ENCODE measurements at places on chromosomes 12 and 14.

- no peak for DNase-seq
Measured at GRCh38 chr12:103915306-103915705, 14.9 kb upstream of the HSP90B1 start.

DNA sequence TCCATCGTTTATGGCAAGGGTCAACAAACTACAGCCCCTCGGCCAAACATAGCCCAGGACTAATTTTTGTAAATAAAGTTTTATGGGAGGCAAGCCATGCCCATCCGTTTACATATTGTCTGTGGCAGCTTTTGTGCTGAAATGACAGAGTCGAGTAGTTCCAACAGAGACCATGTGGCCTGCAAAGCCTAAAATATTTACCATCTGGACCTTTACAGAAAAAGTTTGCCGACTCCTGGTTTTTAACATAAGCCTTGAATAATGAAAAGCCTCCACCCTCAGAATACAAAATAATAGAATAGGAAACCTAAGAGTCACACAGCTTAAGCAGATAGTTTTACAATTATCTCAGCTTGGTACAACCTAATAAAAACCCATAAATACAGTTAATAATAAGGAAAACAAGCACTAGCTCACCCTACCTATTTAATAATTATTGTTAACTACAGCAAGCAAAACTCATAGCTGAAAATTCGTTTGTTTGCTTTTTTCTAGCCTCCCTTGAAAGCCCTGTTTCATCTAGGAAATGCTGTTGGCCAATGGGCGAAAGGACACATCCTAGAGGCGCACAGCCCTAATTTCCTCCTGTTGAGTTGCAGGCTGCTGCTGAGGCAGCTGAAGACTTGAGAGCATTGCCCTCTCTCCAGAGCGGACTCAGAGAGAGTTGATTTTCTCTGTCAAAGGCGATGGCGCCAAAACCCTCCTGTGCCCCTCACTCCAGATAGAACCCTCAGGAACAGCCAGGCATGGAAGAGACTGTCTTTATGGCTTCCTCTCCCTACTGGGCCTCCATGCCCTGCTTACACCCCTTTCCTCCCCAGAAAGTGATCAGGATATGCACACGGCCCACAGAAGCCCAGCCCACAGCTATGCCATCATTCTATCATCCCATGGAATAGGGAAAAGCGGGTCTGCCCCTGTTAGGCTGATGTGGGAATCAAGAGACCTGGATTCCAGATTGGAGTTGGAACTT, 107.2 kb downstream of the DPF3 start:
- no peak for DNase-seq

GRCh38 chr12:124745465-124745890, 118.2 kb downstream of the SCARB1 start:
- DNase-seq, result no peak

GRCh38 chr14:98219638-98220037, 1052.4 kb downstream of the BCL11B start:
- DNase-seq, result no peak

DNA sequence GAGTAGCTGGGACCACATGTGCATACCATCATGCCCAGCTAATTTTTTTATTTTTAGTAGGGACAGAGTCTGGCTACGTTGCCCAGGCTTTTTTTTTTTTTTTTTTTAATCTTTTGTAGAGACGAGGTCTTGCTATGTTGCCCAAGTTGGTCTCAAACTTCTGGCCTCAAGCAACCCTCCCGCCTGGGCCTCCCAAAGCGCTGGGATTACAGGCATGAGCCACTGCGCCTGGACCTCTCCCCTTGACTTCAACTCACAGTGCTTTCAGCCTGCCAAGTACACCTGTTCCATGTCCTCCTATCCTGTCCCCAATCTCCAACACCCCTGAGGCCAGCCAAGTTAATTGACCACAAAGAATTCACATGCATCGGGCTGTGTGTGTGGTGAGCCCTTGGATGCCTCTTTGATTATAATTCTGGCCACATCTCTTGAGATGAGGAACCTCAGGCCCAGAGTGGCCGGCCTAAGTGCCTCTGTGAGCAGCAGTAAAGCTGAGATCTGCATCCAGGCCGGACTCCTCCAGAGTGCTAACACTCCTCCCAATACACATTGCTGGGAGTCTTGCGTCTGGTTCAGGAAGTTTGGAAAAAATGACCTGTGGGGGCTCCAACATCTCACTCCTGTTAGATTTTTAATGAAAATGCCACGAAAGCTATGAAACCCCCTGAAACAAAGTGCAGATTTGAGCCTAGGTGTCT, 6.8 kb downstream of the RAB35 start:
- no peak for DNase-seq

DNA sequence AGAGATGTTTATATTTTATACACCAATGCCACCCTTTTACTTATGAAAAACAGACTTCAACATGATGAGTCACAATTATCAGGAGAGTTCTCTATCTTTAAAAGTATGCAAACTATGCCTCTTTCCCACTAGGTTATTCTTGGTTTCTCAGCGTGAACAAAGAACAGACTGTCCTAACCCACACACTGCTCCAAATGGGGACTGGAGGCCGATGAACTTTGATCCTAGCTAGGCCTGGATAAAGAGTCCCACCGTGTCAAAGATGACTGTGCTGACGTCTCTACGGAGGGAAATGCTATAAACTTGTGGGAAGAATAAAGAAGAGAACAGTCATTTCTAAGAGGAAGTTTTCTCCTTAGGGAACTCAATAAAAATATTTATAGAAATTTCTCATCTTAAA, 160.1 kb downstream of the EPS8 start:
- no peak for DNase-seq

DNA sequence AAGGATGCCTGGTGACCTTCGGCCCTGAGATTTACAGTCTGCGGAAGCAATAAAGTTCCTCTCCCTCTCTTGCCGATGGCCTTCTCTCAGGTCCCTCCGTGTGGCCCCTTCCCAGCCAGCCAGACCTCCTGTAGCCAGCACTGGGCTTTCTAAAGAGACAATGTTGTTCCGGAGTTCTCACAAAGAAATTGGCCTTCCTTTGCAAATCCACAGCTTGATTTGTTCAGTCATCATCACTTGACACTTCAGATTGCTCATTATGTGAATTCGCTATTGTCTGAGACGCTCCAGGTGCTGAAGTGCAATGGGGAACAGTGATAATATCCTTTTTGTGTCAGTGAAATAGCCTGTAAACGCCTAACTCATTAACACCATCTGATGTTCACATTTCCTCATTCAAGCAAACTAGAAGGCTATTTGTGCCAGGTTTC, 43.7 kb upstream of the GPHB5 start:
- DNase-seq, result no peak

All from stimulated activated CD8-positive, alpha-beta memory T cell treated with anti-CD3 and anti-CD28 coated beads, Interleukin-15, amount 100 ng/mL, for 48 hours (primary cell).